ENCODE measurements at places on chromosomes 4 and X.

- no peak overlapping the region for H3K4me3 ChIP-seq
- H3K27me3 ChIP-seq = no peaks in the 10 kb centered on the region
- H3K36me3 ChIP-seq = no peaks in the 10 kb centered on the region
- no peak for DNase-seq
These were observed 56.6 kb upstream of the CCDC149 start for GRCh38 chr4:24969486-24969885.

- H3K4me3 ChIP-seq = no peak overlapping the region
- no peaks in the 10 kb centered on the region for H3K36me3 ChIP-seq
- H3K27me3 ChIP-seq = no peaks in the 10 kb centered on the region
- no peak for DNase-seq
- H3K4me1 ChIP-seq = no peaks in the 10 kb centered on the region
These were observed 128.2 kb downstream of the FRYL start for GRCh38 chr4:48651914-48652313.

- H3K27ac ChIP-seq = no peak overlapping the region
- DNase-seq = no peak
- peaks cover 4% of the 10 kb centered on the region for H3K27me3 ChIP-seq
- H3K4me1 ChIP-seq = no peaks in the 10 kb centered on the region
- no peaks in the 10 kb centered on the region for H3K36me3 ChIP-seq
These were observed 20.6 kb downstream of the NSG1 start for GRCh38 chr4:4407299-4408131.

GRCh38 chrX:7330971-7331746, 183.2 kb upstream of the PUDP start:
- no peak for DNase-seq
- no peaks in the 10 kb centered on the region for H3K36me3 ChIP-seq
- H3K27me3 ChIP-seq = no peaks in the 10 kb centered on the region
- H3K27ac ChIP-seq = no peak overlapping the region

GRCh38 chr4:68373513-68373912, 23.6 kb upstream of the YTHDC1 start:
- no peaks in the 10 kb centered on the region for H3K27me3 ChIP-seq
- H3K4me3 ChIP-seq = no peak overlapping the region
- no peaks in the 10 kb centered on the region for H3K4me1 ChIP-seq
- no peak overlapping the region for H3K27ac ChIP-seq
- H3K36me3 ChIP-seq = no peaks in the 10 kb centered on the region

DNA sequence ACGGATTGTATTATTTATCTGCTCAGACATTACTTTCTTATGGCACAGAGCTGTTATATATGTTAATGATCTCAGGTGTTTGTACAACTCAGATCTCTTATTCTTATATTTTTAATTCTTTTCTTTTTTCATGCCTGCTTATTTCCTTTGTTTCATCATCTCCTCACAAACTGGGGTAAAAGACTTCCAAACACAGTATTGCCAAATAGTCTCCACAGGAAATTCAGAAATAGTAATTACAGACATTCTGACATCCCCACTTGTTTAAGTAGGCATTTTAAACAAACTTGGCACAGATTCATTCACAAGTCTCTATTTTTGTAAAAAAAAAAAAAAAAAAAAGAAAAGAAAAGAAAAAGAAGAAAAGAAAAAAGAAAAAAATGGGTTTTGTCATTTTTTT, 129.7 kb upstream of the USP38 start:
- no peaks in the 10 kb centered on the region for H3K36me3 ChIP-seq
- no peak for DNase-seq
- no peak overlapping the region for H3K27ac ChIP-seq
- H3K27me3 ChIP-seq = no peaks in the 10 kb centered on the region

DNA sequence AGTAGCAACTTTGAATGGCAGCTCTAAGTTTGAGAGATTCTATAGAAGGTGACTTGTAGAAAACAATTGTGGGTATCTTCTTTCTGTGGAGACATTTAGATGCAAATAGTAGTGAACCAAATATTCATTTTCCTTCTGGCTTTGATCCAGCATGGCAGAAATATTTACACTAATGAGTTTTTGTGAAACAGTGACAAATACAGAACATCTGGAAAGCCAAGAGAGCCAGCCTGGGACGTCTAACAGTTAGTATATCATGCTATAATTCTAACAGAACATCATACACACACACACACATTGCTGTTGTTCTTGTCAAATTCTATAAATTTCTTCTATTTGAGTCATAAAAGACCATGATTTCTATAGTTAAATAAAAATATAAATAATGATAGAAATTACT, 1777.9 kb downstream of the ARAP2 start:
- H3K4me1 ChIP-seq = no peaks in the 10 kb centered on the region
- H3K4me3 ChIP-seq = no peak overlapping the region
- H3K27me3 ChIP-seq = no peaks in the 10 kb centered on the region
- H3K36me3 ChIP-seq = no peaks in the 10 kb centered on the region

DNA sequence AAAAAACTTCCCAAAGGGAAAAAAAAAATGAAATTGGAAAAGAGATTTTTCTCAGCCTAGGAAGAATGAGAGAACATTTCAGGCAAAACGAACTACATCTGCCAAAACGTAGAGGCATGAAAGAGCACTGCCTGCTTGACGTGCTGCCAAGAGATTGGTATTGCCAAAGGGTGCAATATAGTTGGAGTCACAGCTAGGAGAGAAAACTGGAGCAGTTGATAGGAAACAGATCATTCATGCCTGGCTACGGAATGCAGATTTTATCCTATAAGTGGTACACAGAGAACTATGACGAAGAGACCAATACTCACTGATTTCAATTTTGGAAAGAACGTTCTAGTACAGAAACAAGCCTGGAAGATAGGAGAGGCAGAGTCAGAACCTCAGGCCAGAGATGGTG, 68.4 kb upstream of the IQCM start:
- H3K4me1 ChIP-seq = no peaks in the 10 kb centered on the region
- no peaks in the 10 kb centered on the region for H3K36me3 ChIP-seq
- H3K4me3 ChIP-seq = no peak overlapping the region
- no peak for DNase-seq
- no peaks in the 10 kb centered on the region for H3K27me3 ChIP-seq

DNA sequence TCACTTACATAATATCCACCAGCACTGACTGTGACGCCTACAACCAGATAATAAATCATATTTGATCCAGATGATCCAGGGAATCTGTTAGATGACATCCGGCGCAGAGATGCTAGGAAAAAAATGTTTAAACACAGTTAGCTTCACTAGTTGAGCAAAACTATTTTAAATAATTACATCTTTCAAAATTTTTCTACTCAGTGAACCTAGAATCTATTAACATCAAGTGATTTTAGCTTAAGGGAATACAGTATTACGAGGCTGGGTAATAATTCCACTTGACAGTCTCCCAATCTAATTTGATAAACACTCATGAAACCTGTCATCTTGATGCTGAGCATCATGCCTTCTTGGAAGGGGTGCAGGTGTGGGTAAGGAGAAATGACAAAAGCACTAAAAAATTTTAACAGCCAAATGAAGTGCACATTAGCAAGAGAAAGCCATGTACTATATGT, 4.7 kb downstream of the MGARP start:
- no peaks in the 10 kb centered on the region for H3K36me3 ChIP-seq
- no peak overlapping the region for H3K4me3 ChIP-seq
- H3K27ac ChIP-seq = no peak overlapping the region
- no peaks in the 10 kb centered on the region for H3K27me3 ChIP-seq

DNA sequence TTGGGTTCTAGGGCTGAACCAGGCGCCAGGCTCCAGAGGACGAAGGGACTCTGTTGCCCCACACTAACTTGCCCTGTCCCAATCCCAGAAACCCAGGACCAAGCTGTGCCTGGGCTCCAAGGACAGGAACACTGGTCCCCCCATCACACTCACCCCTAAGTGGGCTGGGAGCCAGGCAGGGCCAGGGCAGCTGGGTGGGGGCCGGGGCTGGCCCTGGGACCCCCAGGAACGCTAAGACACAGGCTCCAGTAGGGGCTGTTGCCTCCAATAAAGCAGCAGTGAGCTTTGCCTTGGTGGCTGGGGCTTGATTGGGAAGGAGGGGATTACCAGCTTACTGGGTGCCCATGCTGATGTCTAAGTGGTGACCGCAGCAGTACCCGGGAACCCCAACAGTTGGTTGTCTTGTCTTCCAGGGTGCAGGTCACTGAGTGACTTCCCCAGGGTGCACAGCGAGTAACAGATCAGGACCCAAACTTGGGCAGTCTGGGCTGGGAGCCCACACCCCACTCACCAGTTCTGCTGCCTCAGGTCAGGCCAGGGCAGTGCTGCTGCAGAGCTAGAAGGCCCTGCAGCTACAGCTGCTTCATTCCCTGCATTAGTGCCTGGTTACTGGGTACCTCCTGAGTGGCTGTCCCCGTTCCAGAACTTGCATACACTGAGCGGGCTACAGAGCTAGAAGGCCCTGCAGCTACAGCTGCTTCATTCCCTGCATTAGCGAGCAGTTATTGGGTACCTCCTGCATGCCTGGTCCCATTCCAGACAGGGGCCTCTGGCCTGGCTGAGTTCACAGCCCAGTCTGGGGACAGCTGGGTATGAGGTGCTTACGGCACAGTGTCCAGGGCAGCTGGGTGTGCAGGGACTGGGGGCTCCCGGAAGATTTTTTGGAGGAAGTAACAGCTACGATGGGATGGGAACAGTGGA, 9.4 kb upstream of the ADD1 start:
- H3K27ac ChIP-seq = no peak overlapping the region
- no peak overlapping the region for H3K4me3 ChIP-seq
- H3K27me3 ChIP-seq = no peaks in the 10 kb centered on the region
- H3K36me3 ChIP-seq = no peaks in the 10 kb centered on the region

- no peaks in the 10 kb centered on the region for H3K4me1 ChIP-seq
- H3K27me3 ChIP-seq = no peaks in the 10 kb centered on the region
- no peak for DNase-seq
- no peak overlapping the region for H3K4me3 ChIP-seq
These were observed 7.9 kb upstream of the PTPN13 start for GRCh38 chr4:86586160-86586572.

DNA sequence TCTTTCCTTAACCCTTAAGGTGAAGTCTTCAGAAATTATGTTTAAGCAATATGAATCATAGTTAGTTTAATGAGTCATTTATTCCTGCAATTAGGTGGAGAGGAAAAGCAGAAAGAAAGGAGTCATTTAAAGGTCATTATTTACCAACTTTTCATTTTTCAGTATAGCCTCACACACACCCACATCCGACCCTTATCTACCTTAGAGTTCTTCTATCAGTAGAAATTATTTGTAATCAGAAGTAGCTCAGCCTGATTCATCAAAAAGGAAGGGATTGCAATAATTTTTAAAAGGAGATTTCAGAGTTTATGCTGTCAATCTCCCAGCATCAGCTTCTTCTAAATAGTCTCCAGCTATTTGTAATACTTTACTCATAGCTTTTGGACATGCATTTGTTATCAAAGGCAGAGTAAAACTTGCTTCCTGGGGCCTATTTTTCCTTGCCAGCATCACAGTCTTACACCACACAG, 5.9 kb downstream of the ANXA10 start:
- no peaks in the 10 kb centered on the region for H3K27me3 ChIP-seq
- H3K4me3 ChIP-seq = no peak overlapping the region
- H3K36me3 ChIP-seq = no peaks in the 10 kb centered on the region
- H3K27ac ChIP-seq = no peak overlapping the region
- H3K4me1 ChIP-seq = no peaks in the 10 kb centered on the region

- no peaks in the 10 kb centered on the region for H3K4me1 ChIP-seq
- no peak overlapping the region for H3K4me3 ChIP-seq
- H3K27me3 ChIP-seq = no peaks in the 10 kb centered on the region
- H3K27ac ChIP-seq = no peak overlapping the region
These were observed 30.4 kb downstream of the PGRMC1 start for GRCh38 chrX:119266364-119266995.

GRCh38 chrX:1165535-1166196, 46.8 kb downstream of the CRLF2 start:
- no peak overlapping the region for H3K27ac ChIP-seq
- no peaks in the 10 kb centered on the region for H3K36me3 ChIP-seq
- no peaks in the 10 kb centered on the region for H3K4me1 ChIP-seq
- H3K27me3 ChIP-seq = no peaks in the 10 kb centered on the region
- no peak overlapping the region for H3K4me3 ChIP-seq

- H3K4me3 ChIP-seq = no peak overlapping the region
- no peaks in the 10 kb centered on the region for H3K27me3 ChIP-seq
- DNase-seq = no peak
- H3K4me1 ChIP-seq = peaks cover 27% of the 10 kb centered on the region
- H3K36me3 ChIP-seq = no peaks in the 10 kb centered on the region
These were observed 51.3 kb downstream of the SMAD1 start for GRCh38 chr4:145533001-145533400.

GRCh38 chr4:24973747-24974601, 56.8 kb downstream of the LGI2 start:
- DNase-seq = no peak
- no peaks in the 10 kb centered on the region for H3K27me3 ChIP-seq
- no peak overlapping the region for H3K27ac ChIP-seq
- H3K4me3 ChIP-seq = no peak overlapping the region

DNA sequence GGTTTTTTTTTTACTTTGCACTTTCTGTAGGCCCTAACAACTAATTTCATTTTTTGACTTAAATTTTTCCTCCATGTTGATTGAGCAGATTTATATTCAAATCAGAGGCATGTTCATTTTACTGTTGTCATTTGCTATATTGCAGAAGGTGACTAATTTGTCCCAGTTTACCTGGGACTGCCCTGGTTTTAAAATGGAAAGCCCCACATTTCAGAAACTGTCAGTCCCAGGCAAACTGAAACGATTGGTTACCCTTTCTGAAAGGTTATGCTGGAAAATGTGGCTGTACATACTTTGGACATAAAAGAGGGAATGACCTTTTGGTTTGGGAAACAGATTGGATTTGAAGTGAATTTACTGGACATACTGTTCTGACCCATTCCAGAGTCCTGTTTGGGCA, 160.0 kb downstream of the SPCS3 start:
- no peak overlapping the region for H3K4me3 ChIP-seq
- no peak for DNase-seq
- H3K4me1 ChIP-seq = no peaks in the 10 kb centered on the region
- no peak overlapping the region for H3K27ac ChIP-seq

GRCh38 chr4:180947425-180947824, 1295.8 kb upstream of the TENM3 start:
- H3K4me1 ChIP-seq = no peaks in the 10 kb centered on the region
- H3K27me3 ChIP-seq = no peaks in the 10 kb centered on the region
- no peak overlapping the region for H3K27ac ChIP-seq
- H3K4me3 ChIP-seq = no peak overlapping the region
- DNase-seq = peak; percentile 21
- no peaks in the 10 kb centered on the region for H3K36me3 ChIP-seq

- no peak for DNase-seq
- H3K27ac ChIP-seq = no peak overlapping the region
- no peaks in the 10 kb centered on the region for H3K36me3 ChIP-seq
These were observed 292.9 kb downstream of the SPIN4 start for GRCh38 chrX:63058204-63058603.

DNA sequence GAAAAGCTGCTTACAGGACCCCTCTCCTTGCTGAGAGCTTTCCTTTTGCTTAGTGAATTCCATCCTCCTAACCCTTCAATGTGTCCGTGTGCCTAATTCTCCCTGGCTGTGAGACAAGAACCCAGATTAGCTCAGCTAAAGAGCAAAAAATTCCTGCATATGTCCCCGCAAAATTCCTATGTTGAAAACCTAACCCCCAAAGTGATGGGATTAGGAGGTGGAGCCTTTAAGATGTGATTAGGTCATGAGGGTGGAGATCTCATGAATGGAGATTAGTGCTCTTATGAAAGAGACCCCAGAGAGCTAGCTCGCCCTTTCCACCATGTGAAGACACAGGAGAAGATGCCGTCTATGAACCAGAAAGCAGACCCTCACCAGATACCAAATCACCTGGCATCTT, 503.0 kb upstream of the DIAPH2 start:
- no peak overlapping the region for H3K4me3 ChIP-seq
- no peak overlapping the region for H3K27ac ChIP-seq
- DNase-seq = no peak
- 0 out of 2 replicates have a peak, but pooled peaks cover 12% of the 10 kb centered on the region for H3K4me1 ChIP-seq
- no peaks in the 10 kb centered on the region for H3K27me3 ChIP-seq

All from MM.1S (cell line).